ENCODE measurements at places on chromosomes 2 and 18.

DNA sequence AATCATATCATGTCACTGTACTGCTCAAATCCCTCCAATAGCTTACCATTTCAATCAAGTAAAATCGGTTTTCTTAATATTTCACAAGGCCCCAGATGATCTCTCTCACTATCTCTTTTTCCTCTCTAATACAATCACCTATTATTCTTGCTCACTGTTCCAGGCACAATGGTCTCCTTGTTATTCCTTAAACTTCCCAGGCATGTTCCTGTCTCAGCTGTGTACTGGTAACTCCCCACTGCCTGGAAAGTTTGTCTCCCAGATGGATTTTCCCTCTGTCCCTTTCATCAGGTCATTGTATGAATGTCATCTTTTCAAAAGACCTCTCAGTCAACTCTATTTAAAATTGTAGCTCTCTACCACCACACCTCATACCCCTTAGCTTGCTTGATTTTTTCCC lies 30.7 kb upstream of the FANCL start:
- DNase-seq, result no peak

GRCh38 chr2:143334837-143335236 lies 205.6 kb downstream of the ARHGAP15 start:
- no peak for DNase-seq

DNA sequence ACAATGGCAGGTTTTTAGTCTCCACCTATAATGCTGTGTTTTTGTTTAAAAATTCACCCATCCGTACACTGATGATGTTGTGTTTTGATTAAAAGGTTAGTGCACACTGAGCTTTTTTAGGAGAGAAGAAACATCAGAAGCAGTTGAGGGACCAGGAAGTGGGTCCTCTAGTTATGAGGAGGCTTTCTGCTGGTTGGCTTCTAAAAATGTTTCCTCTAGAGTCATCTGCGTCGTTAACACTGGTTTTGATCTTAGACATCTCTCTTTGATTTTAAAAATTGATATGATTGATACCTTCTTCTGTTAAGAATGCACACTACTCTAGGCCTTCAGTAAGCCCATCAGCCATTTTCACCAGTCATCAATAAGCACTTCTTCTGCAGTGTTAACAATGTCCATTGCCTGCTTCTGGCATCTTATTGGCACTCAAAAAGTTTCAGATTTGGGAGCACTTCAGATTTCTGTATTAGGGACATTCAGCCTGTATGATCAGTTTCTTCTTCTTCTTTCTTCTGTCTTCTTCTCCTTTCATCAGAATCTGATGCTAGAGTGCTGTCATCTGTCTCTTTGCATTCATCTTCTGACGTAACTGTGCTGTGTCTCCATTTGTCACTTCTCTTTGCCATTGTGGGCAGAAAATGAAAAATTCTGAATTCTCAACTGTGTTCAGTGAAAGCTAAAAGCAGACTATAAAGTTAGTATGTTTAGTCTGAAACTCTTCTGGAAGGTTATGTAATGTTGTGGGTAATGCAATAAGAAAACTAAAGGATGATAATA lies 56.3 kb downstream of the PHLPP1 start:
- DNase-seq, result no peak

- no peak for DNase-seq
Measured at GRCh38 chr2:185668710-185669109, 69.9 kb upstream of the FSIP2 start.

GRCh38 chr2:65425276-65425675 lies 7.1 kb downstream of the SPRED2 start:
- DNase-seq, result no peak
